ENCODE measurements at places on chromosomes 3 and 15. TPM values are rescaled to one million over a fixed set of nuclear protein-coding genes. Genes with fewer than 3 reads are reported as not detected.

GRCh38 chr15:67117370-67117769 is 52.0 kb downstream of the SMAD3 start:
- DNase-seq, result peak; percentile 76

P2RY14 gene
- total RNA-seq, result 1.5 TPM

LMAN1L gene
- total RNA-seq, result 0.04 TPM

MME gene
- 16.1 TPM for total RNA-seq

DNA sequence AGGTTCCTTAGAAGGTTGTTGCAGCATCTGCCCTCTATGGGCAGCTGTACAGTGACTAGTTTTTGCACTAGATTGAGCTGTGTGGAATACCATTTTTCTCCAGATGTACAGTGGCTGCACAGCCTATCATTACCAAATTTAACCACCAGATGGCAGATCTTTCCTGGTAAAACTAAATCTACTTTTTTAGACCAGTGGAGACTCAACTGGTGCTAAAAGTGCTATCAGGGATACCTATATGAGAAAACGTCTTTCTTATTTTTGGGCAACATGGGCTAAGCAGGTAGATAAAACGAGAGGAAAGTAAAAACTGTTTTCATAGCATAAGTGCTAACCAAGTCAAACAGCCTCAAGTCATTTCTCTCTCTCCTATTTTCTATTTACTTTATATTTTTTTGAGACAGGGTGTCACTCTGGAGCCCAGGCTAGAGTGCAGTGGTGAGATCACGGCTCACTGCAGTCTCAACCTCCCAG is 21.2 kb downstream of the IGSF10 start:
- peak; percentile 84 for DNase-seq

- no peak for DNase-seq
Measured at GRCh38 chr3:72951259-72951722, 45.3 kb upstream of the PPP4R2 start.

DNA sequence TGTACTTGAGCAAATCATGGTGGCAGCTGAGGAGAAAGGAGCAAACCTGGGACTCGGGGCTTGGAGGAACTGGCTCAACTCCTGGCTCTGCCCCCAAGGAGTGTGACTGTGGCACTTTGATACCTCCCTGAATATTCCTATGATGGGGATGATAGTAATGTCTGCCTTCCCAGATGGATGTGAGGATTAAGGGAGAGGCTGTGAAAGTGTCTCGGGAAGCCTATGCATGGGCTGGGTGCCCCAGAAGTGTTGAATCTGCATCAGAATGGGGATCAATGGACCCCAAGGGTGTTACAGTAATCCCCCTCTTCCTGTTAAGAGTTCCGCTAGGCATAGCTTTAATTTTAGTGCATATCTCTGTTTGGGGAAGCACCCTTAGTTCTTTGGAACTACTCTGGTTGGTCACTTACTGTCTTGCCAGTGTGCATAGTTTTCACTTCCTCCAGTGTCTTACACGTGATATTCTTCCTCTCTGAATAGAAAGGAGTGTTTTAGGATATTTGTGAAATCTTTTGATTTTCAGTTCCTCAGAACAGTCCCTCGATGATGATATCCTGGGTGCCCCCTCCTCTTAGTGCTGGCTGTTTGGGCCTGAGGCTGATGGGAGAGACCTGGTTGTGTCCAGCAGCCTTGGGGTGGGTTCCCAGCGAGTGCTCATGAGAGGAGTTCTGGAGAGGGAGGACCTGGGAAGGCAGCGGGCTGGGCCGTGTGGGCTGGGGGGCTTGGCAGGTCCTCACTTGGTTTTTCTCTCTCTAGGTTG is 97.5 kb downstream of the CHDH start:
- peak; percentile 64 for DNase-seq

ZNF660 gene
- 6.2 TPM for total RNA-seq

- no peak for DNase-seq
Measured at GRCh38 chr3:53650424-53650823, 156.0 kb downstream of the CACNA1D start.

GRAMD2A gene
- 0.98 TPM for total RNA-seq

ZNF385D gene
- 10.6 TPM for total RNA-seq

DNA sequence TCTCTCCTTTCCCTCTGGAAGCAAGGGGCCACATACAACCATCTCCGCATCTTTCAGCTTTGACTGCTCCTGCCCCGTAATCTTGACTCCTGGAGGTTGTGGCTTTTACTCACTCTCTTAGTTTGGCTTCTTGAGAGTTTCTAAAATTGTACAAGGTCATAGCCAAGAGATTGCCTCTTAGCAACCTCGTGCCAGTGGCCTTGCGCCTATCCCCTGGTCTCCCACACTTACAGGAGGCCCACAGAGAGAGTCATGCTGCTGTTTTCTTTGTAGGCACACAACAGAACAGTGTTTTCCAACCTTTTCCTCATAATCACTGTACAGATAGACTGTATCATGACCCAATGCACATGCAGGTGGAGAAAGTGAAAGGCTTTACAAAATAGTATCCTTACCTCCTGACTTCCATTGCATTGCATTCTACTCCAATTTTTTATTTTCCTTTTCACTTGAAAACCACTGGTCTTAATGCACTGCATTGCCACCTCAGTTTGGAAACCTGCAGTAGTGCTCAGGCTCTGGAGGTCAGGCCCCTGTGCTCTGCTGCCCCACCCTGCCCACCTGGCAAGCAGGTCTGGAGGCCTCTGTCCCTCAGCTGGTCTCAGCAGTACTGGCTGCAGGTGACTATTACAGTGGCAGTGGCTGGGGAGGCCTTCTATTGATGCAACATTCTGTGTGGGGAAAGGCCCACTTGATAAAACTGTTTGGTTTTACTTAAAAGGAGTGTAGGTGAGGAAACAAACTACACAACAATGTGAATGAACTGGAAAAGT is 156.2 kb downstream of the DNAJB8 start:
- no peak for DNase-seq

- DNase-seq, result no peak
Measured at GRCh38 chr3:188204526-188204925, 50.6 kb downstream of the LPP start.

- DNase-seq, result no peak
Measured at GRCh38 chr3:107931326-107931725, 159.5 kb downstream of the CD47 start.

MYZAP gene
- total RNA-seq, result 2.9 TPM

- DNase-seq, result peak; percentile 9
Measured at GRCh38 chr15:59819092-59819491, 130.0 kb upstream of the BNIP2 start.

GRCh38 chr3:122880624-122881023 is 85.8 kb downstream of the SLC49A4 start:
- DNase-seq, result no peak
